ENCODE measurements at places on chromosomes 3 and 15.

DNA sequence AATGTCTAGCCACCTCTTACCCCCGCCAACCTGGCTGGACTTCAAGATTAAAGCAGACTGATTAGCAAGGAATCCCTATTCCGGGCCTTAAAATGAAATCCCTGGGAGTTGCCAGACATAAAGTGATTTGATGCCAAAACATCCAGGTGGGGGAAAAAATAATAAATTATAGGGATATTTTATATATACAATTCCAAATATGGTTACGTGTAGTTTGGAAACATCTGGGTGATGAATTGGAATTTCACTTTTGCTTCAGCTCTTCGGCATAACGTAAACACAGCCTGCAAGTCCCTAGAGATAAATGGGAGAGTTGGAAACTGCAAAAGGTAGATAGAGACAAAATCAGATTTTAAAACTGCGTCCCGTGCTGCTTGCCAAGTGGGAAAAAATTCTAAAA is 545.5 kb upstream of the MDFIC2 start:
- DNase-seq: no peak

DNA sequence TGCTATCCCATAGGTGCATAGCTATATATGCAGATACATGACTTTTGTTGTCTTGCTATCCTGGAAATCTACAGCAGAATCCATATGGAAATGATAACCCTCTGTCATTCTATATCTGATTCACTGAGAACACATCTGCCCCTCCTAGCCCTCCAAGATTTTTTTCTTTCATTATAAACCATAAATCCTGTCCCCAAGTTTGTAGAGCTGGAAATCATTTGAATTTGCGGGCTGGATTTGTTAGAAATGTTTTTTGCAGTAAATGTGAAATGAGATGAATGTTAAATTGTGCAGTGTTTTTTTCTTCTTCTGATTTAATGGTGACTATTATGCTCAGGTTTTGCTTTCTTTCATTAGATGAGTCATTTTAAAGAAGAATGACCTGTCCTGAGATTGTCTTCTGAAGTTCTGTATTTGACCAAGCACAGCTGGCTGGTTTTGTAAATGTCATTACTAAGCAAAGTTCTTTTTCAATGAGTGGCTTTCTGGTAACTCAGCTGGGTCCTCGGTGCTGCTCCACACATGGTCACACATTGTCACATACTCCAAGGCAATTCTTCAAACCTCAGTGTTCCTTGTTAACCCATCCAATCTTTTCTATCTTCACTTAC is 25.3 kb upstream of the ABHD17C start:
- DNase-seq: no peak

GRCh38 chr3:34865346-34865745 is 774.0 kb upstream of the ARPP21 start:
- no peak for DNase-seq

DNA sequence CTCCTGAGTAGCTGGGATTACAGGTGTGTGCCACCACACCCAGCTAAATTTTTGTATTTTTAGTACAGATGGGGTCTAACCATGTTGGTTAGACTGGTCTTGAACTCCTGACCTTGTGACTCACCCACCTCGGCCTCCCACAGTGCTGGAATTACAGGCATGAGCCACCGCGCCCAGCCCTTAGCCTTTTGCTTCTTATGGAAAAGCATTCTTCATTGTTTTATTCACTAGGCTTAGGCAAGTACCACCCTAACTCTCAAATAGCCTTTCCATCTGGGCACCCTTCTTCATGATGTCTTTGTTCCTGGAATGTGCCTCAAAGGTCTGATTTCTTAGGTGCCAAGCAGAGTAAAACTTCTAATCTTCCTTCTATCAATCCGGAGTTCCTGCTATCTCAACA is 641.8 kb downstream of the FHIT start:
- DNase-seq: no peak

DNA sequence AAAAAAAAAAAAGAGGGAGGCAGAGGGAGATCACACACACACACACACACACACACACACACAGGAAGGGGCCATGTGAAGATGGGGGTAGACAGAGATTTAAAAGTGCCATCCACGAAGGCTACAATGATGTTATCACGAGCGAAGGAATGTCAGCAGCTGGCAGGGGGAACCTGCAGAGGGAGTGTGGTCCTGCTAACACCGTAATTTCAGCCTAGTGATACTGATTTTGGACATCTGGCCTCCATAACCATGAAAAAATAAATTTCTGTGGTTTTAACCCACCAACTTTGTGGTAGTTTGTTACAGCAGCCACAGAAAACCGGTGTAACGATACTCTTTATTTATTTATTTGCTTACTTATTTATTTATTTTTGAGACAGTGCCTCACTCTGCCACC is 76.0 kb downstream of the TMCO5A start:
- DNase-seq: no peak

GRCh38 chr3:165820671-165821123 is 16.5 kb downstream of the BCHE start:
- no peak for DNase-seq

DNA sequence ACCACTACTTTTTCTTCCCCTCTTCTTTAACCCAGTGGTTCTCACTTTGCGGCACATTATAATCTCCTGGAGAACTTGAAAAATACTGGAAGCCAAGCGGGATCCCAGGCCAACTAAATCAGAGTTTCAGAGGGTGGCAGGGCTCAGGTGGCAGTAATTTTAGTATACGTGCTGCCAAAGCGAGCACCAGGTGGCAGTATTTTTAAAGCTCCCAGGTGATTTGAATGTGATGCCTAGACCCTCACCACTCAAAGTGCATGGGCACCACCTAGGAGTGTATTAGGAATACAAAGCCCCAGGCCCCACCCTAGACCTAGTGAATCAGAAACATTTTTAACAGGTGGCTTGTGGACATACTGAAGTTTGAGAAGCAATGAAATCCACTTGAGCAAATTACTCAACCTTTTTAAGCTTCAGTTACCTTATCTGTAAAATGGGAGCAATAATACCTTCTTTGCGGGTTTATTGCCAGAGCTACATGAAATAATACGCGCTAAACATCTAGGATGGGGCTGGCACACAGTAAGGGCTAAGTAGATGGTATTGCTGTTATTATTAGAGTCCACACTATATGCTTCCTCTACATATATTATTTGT is 8.3 kb downstream of the B3GALNT1 start:
- DNase-seq: peak; percentile 18

Data from activated CD4-positive, alpha-beta T cell treated with anti-CD3 and anti-CD28 coated beads, Interleukin-2, amount 50 U/mL, for 16 hours (primary cell).